Esophagus squamous epithelium (tissue), 5 donors: ENCODE measurements at places on chromosomes 6 and 20. TPM values are rescaled to one million over a fixed set of nuclear protein-coding genes. Genes with fewer than 3 reads are reported as not detected.

DNA sequence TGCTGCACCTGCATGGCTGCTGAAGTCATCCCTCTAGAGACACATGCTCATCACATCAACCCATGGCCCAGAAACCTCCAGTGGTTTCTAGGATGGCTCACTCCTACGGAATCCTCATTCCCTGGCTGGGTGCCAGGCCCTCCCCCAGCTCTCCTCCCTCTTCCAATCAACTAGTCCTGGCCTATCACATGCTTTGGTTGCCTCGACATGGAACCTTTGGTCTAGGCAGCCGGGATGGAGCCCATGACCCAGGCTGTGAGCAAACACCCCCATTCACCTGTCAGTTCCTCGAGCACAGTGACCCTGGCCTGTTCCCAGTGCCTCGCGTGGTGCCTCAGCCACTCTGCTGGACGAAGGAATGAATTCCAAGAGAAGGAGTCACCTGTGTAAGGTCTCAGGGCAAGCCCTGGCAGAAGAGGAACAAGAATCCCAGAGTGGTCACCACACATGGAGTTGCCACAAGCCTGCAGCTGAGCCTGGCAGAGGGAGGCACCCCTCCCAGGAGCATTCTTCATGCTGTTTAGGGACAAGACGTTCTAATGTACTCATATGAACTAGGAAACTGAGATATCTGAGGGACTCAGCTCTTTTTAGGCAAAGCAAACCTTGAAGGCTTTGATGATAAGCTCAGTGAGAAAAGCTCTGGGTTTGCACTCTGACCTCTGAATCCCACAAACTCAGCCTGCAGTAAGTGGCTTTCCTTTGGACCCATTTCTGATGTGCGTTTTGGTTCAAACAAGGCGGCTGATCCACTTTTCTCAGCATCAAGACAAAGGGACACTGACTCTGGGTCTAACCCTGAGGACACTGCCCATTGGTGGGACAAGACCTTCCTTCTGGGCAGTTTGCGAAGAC is 40.2 kb downstream of the PPP1R3G start:
- DNase-seq, result no peak

ASIP gene
- not detected for total RNA-seq

VGLL2 gene
- total RNA-seq, result not detected

PDE7B gene
- total RNA-seq, result 0.08 TPM

DNA sequence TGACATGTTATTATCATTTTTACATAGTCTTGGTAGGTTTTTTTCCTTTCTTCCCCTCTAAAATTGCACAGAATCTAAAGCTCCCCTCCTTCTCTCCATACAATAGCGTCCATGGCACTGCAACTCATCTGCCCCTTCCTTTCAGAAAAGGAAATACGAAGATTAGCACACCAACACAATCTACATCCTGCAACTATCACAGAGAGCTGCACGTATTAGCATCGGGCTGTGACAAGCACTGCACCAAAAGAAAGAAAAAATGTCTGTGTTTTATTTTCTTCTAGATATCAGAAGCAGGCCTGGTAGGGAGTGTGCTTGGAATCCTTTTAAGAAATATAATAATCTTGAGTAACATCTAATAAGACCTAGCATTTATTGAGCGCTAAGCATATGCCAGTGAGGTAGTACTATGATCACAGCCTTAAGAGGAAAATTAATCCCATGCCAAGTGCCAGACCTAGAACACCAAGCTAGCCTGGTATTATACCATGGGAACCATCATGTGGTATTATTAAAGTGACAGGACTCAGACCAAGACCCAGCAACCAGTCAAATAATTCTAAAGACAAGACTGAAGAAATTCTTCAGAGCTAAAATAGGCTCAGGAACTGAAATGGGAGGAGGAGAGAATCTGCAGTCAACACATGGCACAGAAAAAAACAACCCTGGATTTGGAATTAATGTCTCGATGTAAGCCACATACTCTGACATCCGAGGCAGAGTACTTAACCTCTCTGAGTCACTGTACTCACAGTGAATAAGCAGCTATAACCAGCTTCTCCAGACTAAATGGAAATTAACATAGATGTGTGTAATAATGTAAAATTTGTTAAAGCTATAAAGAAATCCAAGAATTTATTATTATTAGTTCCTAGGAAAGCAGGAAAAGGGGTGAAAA is 124.3 kb downstream of the IPCEF1 start:
- DNase-seq, result no peak

DNA sequence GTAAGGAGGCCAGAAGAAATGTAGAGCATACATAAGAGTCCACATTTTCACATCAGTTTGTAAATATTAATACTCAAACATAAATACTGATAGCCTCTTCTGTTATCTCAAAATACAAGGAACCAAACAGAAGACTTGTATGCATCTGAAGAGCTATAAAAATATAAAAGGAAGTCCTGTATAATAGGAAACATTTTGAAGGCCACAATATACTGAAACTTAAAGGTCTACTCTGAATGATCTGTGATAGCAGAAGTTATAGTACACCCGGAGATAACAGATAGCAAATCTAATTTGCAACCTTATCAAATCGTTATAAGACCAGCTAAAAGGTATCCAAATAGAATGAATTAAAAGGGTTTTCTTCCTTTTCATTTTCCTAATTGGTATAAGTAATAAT is 111.2 kb downstream of the HIVEP2 start:
- no peak for DNase-seq

GRCh38 chr20:34316196-34316814 is 13.2 kb upstream of the AHCY start:
- DNase-seq, result no peak

EYA4 gene
- 0.09 TPM for total RNA-seq

DNA sequence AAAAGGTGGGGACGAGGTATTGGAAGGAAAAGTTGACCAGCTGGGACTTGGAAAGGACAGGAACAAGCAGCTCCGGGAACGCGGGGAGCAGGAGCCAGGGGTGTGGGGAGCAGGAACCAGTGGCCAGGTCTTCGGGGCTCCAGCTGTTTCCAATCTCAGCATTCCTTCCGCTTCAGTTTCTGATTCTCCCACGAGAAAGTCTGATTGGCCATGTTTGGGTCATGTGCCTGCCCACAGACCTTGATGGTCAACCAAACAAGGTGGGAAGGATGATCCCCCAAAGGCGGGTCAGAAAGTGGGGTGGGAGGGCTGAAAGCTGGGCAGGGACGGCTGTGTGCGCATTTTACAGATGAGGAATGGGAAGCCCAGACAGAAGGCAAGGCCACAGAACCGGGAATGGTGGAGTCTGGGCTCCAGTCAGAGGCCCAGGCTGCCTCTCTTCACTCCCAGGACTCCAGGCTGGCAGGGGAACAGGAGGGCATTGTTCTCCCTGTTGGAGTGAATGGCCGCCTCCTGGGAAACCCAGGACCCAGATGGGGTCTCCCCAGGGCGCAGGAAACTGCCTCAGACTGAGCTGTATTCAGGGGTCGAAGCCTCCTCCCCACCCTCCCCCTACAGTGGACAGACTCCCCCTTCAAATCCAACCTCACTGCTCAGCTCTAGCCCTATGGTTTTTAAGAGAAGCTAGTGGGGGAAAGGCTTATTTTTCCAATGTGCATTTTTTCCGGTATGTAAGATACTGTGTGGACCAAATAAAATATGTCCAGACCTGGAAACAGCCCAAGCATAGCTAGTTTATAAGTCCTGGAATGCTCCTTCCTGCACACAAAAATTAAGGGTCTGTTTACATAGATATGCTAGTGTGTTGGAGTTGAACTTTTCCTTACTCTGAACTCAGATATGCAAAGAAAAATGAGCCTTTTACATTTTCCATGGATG is 12.2 kb upstream of the PTGIS start:
- DNase-seq, result no peak

DLGAP4 gene
- 40.4 TPM for total RNA-seq
